ENCODE measurements at places on chromosomes 5 and 9. TPM values are rescaled to one million over a fixed set of nuclear protein-coding genes. Genes with fewer than 3 reads are reported as not detected.

The GLRA1 gene
- not detected for total RNA-seq

The PCDHB9 gene
- not detected for total RNA-seq

The SLCO4C1 gene
- total RNA-seq = not detected

The SLC6A3 gene
- total RNA-seq = not detected

The SOHLH1 gene
- not detected for total RNA-seq

The SPINK4 gene
- total RNA-seq = 1.8 TPM

The RNF224 gene
- not detected for total RNA-seq

The PTPRD gene
- 4.6 TPM for total RNA-seq

The SPATA31A1 gene
- not detected for total RNA-seq

The ENTPD2 gene
- total RNA-seq = not detected

The LAMC3 gene
- 2.1 TPM for total RNA-seq

The CATSPER3 gene
- total RNA-seq = not detected

The LRRC8A gene
- total RNA-seq = 117 TPM

The SLC25A2 gene
- 0.44 TPM for total RNA-seq

The NKD2 gene
- total RNA-seq = 15.9 TPM

The RGS7BP gene
- not detected for total RNA-seq

The MED22 gene
- total RNA-seq = 20.3 TPM

The IL17B gene
- 0.72 TPM for total RNA-seq

The ARL14EPL gene
- total RNA-seq = not detected

The MARVELD2 gene
- 1.1 TPM for total RNA-seq

The ADGRD2 gene
- not detected for total RNA-seq

The BAAT gene
- not detected for total RNA-seq

The MUSK gene
- total RNA-seq = 0.44 TPM

The RELL2 gene
- total RNA-seq = 6.7 TPM

The LCN1 gene
- not detected for total RNA-seq

The SLU7 gene
- 30.1 TPM for total RNA-seq

The MELK gene
- 57.0 TPM for total RNA-seq

The SSBP2 gene
- 14.6 TPM for total RNA-seq

The MYMK gene
- total RNA-seq = not detected

The ADAMTS2 gene
- 8.1 TPM for total RNA-seq

The PCDHA9 gene
- under 0.01 TPM for total RNA-seq

The SPINK13 gene
- not detected for total RNA-seq

The ARSI gene
- total RNA-seq = 54.7 TPM

The KCTD16 gene
- total RNA-seq = 1.1 TPM

The PCDHB14 gene
- total RNA-seq = 0.29 TPM

The VPS13A gene
- 24.1 TPM for total RNA-seq

The ZFP2 gene
- under 0.01 TPM for total RNA-seq

The AK8 gene
- total RNA-seq = 0.14 TPM

The VCAN gene
- total RNA-seq = 200 TPM

The SPATA31E1 gene
- total RNA-seq = not detected

The LHX6 gene
- total RNA-seq = under 0.01 TPM

All from placental pericyte (primary cell).